Stimulated activated CD8-positive, alpha-beta memory T cell treated with anti-CD3 and anti-CD28 coated beads, Interleukin-4, amount 100 ng/mL, for 4 hours (primary cell): ENCODE measurements at places on chromosomes 12 and 14.

GRCh38 chr12:64611341-64612284 is 1.3 kb downstream of the RASSF3 start:
- no peak for DNase-seq

DNA sequence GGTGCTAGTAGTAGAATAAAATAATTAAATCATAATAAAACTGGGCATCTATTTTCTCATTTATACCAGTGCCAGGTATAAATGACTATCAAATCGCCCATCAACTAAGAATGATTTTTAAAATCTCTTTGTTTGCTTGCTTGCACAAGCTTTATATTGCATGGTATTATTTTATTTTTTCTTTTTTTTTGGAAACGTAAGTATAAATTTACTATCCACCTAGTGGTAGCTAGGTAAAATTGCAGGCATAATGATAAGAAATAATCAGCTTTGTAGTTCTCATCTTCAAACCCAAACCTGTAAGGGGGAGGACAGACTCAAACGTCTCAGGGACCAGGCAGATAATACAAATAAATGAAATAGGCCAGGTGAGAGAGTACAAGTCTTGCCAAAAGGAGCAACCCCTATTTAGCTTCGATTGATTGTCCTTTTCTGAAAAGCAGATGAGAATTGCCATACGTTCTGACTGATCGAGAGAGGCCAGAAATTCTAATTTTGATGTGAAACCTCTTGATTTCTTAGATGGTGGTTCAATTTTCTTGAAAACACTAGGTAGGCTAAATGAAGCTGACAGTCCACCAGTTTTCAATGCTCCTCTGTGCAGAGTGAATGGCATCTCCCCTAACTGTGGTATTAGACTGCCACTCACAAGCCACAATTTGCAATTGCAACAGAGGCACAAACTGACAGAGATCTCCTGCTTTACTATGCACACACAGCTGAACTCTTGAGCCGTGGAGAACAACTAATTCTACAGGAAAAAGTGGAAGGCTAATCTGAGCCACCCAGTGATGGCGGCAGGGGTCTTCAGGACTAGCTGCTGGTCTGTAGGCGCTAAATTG is 189.3 kb downstream of the DACT1 start:
- no peak for DNase-seq

GRCh38 chr14:101518611-101519473 is 42.5 kb upstream of the DIO3 start:
- DNase-seq: no peak

- no peak for DNase-seq
Observed at GRCh38 chr12:8596561-8596960, 16.1 kb downstream of the AICDA start.

DNA sequence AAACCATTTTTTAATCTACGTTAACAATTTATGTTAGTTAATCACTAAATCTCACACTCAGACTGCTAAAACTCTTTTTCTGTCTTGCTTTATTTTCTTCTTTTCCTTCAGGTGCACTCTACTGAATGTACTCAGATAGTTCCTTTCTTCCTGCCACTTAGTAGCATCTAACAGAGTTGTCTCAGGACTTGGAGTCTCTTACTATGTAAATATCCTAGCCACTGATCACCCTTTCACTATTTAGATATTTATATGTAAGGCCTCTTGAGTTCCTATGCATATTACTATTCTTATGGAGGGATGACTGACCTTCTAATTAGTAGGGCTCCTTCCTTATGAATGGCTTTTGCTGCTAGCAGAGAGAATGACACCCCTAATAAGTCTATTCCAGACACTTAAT is 586.3 kb downstream of the RERGL start:
- no peak for DNase-seq

DNA sequence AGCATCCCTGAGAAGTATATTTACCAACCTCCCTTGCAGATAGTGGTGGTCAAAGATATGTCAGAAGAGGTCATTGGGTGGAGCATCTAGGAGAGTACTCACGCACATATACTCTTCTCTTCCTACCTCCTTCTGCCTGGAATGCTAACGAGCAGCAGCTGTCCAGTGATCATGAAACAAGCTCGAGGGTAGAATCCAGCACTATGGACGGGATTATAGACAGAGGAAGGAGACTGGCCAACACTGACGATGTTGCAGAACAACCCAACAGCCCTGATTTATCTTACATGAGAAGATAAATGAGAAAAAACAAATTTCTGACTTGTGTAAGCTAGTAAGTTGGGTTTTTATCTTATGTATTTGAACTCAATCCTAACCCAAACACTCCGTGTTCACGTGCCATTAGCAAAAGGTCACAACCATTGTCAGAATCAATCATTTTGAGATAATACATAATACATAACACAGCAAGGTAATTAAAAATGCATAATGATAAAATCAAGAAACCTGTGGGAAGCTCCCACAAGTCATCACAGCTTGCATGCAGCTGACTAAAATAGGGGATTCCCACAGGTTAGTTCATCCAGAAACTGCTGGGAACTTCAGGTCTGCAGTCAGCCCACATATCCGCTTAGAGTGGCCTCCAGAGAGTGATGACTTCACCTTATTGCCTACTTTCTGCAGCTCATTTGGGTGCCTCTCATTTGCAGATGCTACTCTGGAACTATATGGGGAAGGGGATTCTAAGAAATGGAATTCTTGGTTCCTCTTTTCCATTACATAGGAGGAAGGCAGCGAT is 36.3 kb upstream of the STK38L start:
- DNase-seq: no peak

DNA sequence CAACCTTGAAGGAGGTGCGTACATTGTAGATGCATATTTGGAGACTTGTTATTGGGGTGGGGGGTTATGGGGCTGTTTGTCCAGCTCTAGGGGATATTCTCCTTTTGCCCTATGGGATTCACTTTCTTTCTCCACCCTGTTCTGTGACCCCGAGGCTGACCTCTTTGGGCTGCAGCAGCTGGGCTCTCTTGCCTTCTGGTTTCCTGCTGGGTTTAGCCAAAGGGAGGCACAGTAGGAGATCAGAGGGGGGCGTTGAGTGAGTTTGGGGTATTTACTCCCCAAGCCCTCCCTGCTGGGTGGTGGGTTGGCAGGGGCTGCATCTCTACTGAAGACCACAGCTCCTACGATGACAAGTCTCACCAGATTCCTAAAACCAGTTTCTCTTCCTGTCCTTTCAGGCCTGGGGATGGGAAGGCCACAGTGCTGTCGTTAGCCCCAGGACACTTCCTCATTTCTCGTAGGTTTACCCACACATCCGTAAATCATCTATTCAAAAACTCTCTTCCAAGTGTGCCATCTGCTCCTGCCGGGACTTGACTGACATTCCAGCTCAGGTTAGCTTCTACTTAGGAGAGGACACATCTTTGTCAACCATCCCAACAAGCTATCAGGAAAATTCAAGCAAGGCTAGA is 127.1 kb downstream of the TMEM30B start:
- DNase-seq: no peak

DNA sequence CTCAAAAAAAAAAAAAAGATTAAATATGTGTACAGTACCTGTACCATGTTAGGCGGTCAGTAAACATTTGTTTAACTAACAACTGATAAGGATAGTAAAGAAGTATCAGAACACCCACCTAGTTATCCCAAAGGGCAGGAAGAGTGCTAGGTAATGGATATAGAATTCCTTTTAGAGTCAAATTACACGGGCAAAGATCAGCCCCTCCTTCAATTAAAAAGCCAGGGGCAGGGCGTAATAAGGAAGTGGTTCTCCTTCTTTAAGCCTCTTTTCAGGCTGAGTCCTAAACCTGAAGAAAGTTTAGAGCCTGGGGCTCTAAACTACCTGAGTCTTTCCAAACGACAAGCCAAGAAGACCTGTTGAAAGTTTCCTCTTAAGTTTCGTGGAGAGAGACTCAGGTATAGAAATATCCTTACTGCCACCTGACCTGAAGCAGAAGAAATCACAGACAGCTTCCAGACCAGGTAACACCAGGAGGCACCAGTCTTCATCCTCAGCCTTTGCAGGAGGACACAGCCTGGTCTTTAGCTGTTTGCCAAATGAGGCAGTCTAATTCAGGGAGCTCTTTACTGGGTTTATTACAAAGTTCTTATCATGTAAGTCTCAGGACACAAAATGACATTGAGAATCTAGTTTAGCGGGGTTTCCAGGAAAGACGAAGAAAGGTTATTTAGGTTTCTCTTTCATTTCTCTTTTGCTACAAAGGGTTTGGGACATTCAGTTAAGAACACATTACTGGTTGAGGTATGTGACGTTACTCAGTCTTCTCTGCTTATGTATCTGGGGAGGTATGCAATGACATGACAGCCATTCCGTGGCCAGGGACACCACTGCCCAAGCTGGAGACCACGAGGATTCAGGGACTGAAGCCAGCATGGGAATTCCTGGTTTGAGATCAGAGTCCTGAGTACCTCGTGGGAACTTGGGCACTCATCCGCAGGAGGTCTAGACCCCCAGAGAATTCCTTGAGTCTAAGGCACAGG is at the start of gene BCL2L14:
Gene BCL2L14, plus strand, starts transcription at position 266 of the 983 bp plus-strand sequence. CDS start 8,367 bp downstream, outside the sequence.
- DNase-seq: no peak

GRCh38 chr12:103102225-103102744 is 144.8 kb downstream of the ASCL1 start:
- DNase-seq: no peak

DNA sequence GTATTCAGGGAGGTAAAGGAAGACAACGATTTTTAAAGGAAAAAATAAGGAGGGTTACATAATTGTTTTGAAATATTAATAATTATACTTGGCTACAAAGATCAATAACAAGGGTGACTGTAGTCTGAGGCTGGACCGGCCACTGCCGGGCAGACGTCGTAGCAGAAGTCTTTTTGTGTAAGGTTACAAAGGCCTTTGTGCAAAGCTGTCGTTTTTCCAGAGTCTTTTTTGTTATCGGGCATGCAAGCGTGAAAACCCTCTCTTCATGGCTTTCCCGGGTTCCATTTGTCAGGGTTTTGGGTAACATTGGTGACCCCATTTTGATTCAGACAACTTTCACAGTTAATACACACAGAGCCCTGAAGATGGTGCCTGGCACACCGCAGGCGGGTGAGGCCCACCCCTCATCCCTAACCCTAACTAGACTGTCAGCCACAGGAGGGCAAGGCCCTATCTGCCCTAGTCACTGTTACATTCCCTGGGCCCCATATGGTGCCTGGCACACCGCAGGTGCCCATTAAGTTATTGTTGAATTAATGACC is 31.3 kb downstream of the RILPL1 start:
- DNase-seq: no peak

DNA sequence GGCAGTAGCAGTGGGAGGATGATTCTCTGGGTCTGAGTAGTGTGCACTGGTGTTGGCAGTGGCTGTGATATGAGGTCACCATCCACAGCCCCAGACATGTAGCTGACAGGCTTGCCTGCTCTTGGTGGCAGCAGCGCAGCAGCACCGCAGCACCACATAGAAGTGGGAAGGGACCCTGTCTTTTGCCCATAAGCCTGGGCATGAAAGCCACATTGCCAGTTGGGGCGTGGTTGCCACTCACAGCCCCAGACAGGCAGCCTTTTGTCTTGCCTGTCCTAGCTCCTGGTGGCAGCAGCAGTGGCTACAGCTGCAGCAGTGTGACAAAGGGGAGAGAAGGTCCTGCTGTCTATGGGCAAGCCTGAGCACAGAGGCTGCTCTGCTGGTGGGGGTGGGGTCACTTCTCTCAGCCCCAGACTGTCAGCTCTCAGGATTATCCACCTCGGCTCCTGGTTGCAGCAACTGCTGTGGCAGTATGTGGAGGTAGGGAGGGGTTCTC is 71.5 kb downstream of the BRMS1L start:
- no peak for DNase-seq

DNA sequence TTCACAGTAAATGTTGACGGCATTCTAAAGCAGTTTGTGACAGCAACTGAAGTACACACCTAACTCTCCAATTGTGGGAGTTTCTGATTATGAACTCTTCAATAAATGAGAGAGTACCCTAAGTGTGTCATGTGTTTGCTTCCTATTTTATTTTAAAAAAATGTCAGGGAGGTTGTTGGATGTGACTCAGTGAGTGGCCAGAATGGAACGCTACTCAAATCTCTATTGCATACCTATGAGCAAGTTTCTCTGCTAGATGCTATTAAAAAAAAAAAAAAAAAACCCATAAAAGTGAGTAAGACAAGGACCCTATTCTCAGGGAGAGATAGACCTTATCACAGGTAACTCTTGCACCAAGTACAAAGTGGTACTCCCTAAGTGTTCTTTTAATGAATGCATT is 256.6 kb downstream of the BTG1 start:
- no peak for DNase-seq

GRCh38 chr14:78700236-78700635 is 530.1 kb downstream of the NRXN3 start:
- DNase-seq: no peak

- DNase-seq: no peak
Observed at GRCh38 chr12:24175929-24176328, 226.5 kb upstream of the SOX5 start.

GRCh38 chr14:28138341-28138740 is 628.2 kb upstream of the FOXG1 start:
- no peak for DNase-seq

- no peak for DNase-seq
Observed at GRCh38 chr12:130552483-130552996, 163.6 kb downstream of the RIMBP2 start.

DNA sequence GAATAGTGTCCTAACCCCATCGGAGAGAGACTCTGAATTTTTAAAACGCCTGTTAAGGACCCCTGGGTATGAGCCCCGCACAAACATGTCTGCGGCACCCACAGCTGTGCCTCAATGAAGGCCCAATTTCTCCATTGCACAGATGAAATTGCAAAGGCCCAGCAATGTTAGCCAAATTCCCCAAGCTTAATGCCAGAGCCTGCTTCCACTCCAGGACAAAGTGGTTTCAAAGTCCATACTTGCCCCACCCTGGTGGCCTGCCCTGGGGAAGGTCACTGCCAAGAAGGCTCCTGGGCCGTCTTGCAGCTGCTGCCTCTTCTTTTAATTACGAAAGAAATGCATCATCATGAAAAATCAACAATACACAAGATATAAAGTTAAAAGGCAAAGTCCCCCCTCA is 1179.7 kb downstream of the VRK1 start:
- no peak for DNase-seq

GRCh38 chr12:79324571-79324970 is 366.2 kb downstream of the PAWR start:
- DNase-seq: no peak

DNA sequence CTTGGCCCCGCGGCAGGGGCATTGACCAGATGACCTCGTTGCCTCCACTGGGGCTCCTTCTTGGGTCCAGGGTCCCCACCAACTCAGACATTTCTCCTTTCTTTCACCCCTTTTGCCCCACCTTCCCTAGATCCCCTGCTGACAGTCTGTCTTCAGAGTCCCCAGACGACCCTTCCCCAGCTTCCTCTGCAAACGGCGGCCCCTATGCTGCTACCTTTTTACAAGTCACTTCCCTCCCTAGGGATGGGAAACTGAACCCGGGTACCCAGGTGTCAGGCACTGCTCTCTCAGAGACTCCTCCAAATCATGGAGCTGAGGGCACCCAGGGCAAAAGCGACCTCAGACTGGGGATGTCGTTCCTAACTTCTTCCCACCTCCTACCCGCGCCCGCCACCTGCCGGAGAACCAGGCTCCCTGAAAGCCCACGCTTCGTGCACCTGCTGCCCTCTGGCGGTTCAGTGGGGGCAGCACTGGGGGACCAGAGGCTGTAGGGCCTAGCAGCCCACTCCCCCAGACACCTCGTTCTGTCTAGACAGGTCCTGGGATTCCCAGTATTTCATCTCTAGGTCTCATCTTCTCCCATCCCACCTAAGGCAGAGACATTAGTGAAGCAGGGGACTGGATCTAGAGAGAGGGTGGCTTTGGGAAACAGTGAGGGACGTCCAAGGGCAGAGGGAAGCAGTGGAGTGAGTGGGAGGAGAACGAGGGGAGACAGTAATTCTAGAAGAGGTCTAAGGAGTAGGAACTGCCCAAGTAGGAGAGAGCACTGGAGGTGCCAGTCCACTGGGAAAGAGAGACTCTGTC is 4.9 kb downstream of the ZNF385A start:
- DNase-seq: peak; percentile 75
